Thyroid gland (tissue), 4 donors: ENCODE measurements at places on chromosomes 12 and 14. TPM values are rescaled to one million over a fixed set of nuclear protein-coding genes. Genes with fewer than 3 reads are reported as not detected.

GRCh38 chr14:103078420-103078749 lies 5.6 kb upstream of the LBHD2 start:
- no peak overlapping the region for H3K4me3 ChIP-seq
- H3K27me3 ChIP-seq, result no peaks in the 10 kb centered on the region
- peak; percentile 84 for DNase-seq

DNA sequence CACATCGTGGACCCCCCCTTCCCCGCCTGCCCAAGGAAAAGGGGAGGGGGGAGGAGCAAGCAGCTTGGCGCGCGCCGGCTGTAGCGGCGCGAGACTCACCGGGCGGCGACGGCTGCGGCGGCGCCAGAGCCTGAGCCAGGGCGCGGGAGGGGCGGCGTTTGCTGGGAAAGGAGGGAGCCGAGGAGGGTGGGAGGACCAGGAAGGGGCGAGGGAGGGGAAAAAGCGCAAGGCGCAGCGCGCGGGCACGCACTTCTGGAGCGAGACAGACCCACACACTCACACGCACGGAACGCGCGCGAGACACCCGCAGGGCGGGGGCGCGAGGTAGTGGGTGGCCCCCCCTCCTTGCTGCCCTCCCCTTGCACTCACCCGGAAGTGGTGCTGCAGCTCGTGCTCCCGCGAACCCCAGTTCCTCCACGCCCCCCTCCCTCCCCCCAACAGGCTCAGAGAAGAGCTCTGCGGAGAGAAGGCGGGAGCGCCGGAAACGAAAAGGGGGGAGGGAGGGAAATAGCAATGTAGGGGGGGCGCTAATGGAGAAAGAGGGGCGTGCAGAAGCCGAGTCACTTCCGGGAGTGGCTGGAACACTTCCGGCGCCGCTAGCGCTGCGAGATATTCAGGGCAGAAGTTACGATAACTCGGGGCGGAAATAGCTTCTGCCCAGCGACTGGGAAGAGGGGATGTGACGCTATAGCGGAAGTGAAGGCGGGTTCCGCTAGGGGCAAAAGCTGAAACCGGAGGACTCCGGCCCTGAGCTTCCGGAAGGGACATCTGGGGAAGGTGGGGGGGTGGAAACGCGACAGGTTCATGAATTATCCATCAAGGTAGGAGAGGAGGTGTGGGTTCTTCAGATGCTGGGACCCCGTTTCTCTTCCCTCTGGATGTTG lies at the start of gene ZNF384:
TSS of gene ZNF384 (minus strand) at position 377 of the 884 bp plus-strand sequence. CDS start 9,855 bp downstream, outside the sequence.
- peak; percentile 99 for DNase-seq
- H3K4me1 ChIP-seq, result peaks cover 21% of the 10 kb centered on the region
- H3K27ac ChIP-seq, result peak within 1 kb of the TSS; percentile 85
- no peaks in the 10 kb centered on the region for H3K27me3 ChIP-seq

- H3K36me3 ChIP-seq, result no peaks in the 10 kb centered on the region
- no peaks in the 10 kb centered on the region for H3K27me3 ChIP-seq
- no peak for DNase-seq
Measured at GRCh38 chr12:49982246-49983087, 9.7 kb downstream of the AQP6 start.

DNA sequence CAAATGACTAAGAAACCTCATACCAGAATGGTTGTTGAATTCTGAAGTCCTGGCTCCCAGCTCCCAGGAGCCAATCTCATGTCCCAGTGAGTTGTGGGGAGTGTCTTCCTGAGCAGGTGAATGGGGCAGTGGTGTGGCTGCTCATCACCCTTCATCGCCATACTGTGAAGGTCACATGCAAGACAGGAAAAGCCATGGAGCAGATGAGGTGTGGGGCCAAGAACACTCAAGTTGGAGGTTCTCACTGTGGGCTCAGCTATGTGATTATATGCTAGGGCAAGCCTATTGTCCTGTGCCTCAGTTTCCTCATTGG lies 16.6 kb upstream of the TSPAN11 start:
- no peaks in the 10 kb centered on the region for H3K36me3 ChIP-seq
- H3K4me1 ChIP-seq, result no peaks in the 10 kb centered on the region
- H3K4me3 ChIP-seq, result no peak overlapping the region
- H3K27ac ChIP-seq, result no peak overlapping the region
- DNase-seq, result no peak

DNA sequence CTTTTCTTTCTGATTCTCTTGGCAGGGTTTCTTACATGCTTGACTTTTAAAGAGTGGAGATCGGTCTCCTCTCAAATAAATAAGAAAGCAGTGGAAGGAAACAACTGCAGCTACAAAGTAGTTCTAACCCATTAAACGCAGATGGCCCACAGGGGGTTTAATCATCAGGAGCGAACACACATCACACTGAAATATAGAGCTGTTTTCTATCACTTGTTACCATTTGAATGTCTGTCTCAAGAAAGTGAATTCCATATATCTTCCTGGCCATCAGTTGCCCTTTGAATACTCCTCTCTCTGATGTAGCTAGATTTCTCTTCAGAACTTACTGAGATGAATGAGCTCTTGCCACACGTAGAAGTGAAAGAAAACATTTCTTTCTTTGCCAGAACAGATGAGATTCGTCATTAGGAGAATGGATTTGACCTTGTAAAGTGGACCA lies 29.1 kb downstream of the ALX1 start:
- no peaks in the 10 kb centered on the region for H3K36me3 ChIP-seq
- DNase-seq, result no peak
- H3K27me3 ChIP-seq, result no peaks in the 10 kb centered on the region
- H3K27ac ChIP-seq, result no peak overlapping the region

- H3K27me3 ChIP-seq, result no peaks in the 10 kb centered on the region
- DNase-seq, result no peak
- H3K4me3 ChIP-seq, result no peak overlapping the region
- H3K27ac ChIP-seq, result no peak overlapping the region
Measured at GRCh38 chr14:63032641-63033040, 12.6 kb downstream of the KCNH5 start.

GRCh38 chr14:103395244-103395643 lies 10.0 kb downstream of the MARK3 start:
- H3K4me1 ChIP-seq, result peaks cover 67% of the 10 kb centered on the region
- DNase-seq, result no peak
- no peak overlapping the region for H3K4me3 ChIP-seq
- peak overlapping the region; percentile 49 for H3K27ac ChIP-seq
- no peaks in the 10 kb centered on the region for H3K27me3 ChIP-seq

GRCh38 chr14:95244587-95244986 lies 75.1 kb downstream of the CLMN start:
- H3K4me3 ChIP-seq, result no peak overlapping the region
- no peak for DNase-seq
- peaks cover 36% of the 10 kb centered on the region for H3K4me1 ChIP-seq
- H3K27ac ChIP-seq, result no peak overlapping the region

GRCh38 chr12:118220702-118221101 lies 84.8 kb downstream of the PEBP1 start:
- no peak for DNase-seq
- H3K36me3 ChIP-seq, result no peaks in the 10 kb centered on the region
- H3K27me3 ChIP-seq, result no peaks in the 10 kb centered on the region
- no peaks in the 10 kb centered on the region for H3K4me1 ChIP-seq
- no peak overlapping the region for H3K4me3 ChIP-seq
- no peak overlapping the region for H3K27ac ChIP-seq

DNA sequence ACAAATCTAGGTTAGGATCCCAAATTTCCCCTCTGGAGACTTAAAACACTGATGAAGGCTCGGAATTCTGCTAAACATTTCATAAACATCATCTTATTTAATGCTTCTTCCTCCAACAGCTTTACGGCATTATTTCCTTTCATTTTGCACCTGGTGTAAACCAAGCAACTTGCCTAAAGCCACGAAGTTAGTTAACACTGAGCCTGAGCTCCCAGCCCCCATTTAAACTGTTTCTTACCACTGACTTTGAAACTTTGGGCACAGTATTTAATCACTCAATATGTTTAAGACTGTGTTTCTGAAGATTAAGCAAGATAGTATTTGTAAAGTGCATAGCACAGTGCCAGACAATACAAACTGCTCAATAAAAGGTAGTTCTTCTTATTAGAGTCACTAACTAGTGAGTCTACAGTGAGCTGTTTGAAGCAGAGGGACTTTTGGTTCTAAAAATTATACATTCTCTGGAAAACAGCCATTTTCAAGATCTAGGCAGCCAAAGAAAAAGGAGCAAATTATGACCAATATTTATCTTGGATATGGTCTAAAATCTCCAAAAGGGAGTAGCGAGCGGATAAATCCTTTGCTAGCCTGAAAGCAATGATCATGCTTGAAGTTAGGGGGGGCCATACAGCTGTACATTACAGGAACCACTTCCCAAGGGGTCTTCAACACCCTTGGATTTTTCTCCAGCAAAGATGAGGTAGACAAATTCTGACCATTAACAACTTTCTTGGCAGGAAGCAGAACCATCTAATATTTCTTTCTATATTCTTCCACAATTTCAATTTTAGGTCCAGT lies 4.0 kb downstream of the EGLN3 start:
- no peak overlapping the region for H3K4me3 ChIP-seq
- no peaks in the 10 kb centered on the region for H3K27me3 ChIP-seq
- H3K4me1 ChIP-seq, result peaks cover 10% of the 10 kb centered on the region
- no peak overlapping the region for H3K27ac ChIP-seq

DNA sequence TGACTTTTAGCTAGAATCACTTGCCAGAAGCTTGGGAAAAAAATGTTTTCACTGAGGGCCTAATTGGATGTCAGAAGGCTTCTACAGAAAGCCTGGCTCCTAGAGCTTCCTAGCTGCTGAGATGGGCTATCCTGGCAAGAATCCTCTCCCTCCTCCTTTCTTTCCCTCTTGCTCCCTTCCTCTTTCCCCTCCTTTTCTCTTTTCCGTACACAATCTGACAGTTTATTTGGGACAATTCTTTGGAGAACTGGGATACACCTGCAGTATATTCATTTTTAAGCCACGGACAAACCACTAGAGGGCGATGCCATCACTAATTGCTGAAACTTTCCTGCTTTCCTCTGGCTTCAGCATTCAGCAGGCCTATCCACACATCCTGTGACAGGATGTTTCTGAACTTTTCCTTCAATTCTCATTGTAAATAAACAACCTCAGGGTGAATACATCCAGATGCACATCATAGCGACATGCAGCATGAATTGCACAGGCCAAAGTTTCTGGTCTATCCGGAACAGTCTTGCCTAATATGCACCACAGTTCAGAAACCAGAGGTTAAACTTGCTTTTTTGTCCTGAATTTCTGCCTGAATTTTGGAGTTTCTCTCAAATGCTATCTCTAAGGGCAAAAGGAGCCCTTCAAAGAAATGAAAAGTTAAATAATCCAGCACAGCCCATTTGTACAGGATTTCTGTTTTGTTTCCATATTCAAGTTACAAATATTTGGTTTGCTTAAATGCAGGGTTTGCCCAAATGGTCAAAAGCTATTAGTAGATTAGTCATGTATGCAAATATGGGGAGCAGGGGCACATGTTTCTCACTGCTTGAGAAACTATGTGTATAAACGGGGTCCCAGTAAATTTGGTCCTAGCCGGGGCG lies 142.8 kb downstream of the PAWR start:
- H3K27me3 ChIP-seq, result no peaks in the 10 kb centered on the region
- H3K4me3 ChIP-seq, result no peak overlapping the region
- H3K36me3 ChIP-seq, result no peaks in the 10 kb centered on the region
- DNase-seq, result peak; percentile 28
- peaks cover 54% of the 10 kb centered on the region for H3K4me1 ChIP-seq

- H3K27ac ChIP-seq, result no peak overlapping the region
- no peak for DNase-seq
- H3K36me3 ChIP-seq, result no peaks in the 10 kb centered on the region
- H3K4me3 ChIP-seq, result no peak overlapping the region
- H3K27me3 ChIP-seq, result no peaks in the 10 kb centered on the region
Measured at GRCh38 chr14:39957987-39958386, 525.8 kb upstream of the FBXO33 start.

DNA sequence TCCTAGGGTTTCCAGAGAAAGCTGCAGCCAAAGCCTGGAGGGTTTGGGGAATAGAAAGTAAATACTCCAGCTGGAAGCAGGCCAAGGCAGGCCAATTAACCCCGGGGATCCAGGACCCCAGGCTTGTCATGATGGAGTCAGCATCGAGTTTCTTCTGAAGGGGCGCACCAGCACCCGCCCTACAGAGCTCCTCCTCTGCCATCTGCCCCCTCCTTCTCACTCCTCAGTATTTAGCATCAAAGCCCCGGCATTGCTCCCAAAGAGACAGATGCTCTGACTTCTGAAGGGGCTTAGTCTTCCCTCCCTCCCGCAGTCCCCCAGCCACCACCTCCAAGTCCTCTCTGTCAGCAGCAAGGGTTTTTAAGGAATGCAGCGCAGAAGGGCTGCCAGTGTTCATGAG lies 285.1 kb upstream of the NOS1 start:
- no peak overlapping the region for H3K4me3 ChIP-seq
- no peak for DNase-seq
- H3K4me1 ChIP-seq, result no peaks in the 10 kb centered on the region
- no peaks in the 10 kb centered on the region for H3K27me3 ChIP-seq
- no peaks in the 10 kb centered on the region for H3K36me3 ChIP-seq
- no peak overlapping the region for H3K27ac ChIP-seq

DNA sequence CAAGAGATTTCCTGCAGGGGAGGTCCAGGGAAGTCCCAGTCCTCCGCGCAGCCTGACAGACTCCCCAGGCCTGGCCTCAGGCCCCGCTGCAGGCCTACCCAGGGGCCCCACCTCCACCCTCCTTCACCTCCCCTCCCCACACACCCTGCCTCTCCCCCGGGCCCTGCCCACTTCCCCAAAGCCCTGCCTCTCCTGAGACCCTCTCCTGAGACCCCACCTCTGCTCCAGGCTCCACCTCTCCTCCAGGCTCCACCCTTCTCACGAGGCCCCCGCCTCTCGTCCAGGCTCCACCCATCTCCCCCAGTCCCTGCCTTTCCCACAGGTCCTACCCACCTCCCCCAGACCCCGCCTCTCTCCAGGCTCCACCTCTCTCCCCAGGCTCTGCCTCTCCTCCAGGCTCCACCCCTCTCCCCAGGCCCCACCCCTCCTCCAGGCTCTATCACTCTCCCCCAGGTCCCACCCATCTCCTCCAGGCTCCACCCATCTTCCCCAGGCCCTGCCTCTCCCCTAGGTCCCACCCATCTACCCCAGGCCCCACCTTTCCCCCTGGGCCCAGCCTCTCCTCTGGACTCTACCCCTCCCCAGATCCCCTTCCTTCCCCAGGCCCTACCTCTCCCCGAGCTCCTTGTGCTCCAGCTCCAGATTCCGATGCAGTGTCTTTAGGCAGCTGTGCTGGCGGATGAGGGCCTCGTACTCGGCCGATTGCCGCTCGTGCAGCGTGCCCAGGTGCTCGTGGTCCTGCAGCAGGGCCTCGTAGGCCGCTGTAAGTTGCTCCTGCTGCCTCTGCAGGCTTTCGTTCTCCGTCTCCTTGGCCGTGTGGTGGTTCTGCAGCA lies 58.8 kb upstream of the GPR68 start:
- no peak for DNase-seq
- no peak overlapping the region for H3K4me3 ChIP-seq
- no peak overlapping the region for H3K27ac ChIP-seq
- H3K4me1 ChIP-seq, result no peaks in the 10 kb centered on the region
- no peaks in the 10 kb centered on the region for H3K27me3 ChIP-seq

JKAMP gene
- total RNA-seq, result 82.3 TPM

ITGB7 gene
- total RNA-seq, result 3.2 TPM

AICDA gene
- not detected for total RNA-seq

G2E3 gene
- 9.5 TPM for total RNA-seq

LIN7A gene
- 7.9 TPM for total RNA-seq

PLBD1 gene
- 11.8 TPM for total RNA-seq

IFNG-AS1 gene
- total RNA-seq, result 0.27 TPM

TGM1 gene
- total RNA-seq, result 1.9 TPM
